ENCODE measurements at places on chromosomes 11 and 22. TPM values are rescaled to one million over a fixed set of nuclear protein-coding genes. Genes with fewer than 3 reads are reported as not detected.
A peak's percentile ranks its signal among the peaks of the same experiment; 100 is the strongest.

CHRNA10 gene
- 0.60 TPM for total RNA-seq

CDON gene
- 0.65 TPM for total RNA-seq

DNA sequence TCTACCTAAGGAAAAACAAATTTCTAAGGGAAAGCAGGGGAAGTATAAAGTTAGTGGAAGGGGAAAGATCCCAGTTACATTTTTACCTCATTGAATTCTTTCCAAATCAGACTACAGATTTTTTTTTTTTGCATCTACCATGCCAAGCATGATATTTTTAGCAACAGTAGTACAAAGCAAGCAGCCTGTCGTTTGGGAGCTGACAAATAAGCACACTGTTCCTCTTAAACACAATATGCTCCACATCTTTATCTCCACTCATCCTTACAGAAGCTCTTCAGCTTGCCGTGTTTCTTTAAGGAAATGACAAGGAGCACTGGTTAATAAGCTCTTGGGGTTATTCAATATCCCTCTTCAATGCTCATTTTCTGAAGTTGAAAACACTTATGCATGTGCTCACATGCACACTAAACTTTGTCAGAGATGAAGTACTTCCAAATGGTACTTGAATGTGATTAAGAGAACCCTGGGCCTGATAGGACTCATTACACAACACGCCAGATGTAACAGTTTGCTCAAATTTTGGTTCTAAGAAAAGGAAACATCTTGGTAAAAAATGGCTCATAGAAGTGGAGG, 53.8 kb downstream of the PAX6 start:
- DNase-seq, result no peak

GRCh38 chr22:46071451-46072109, 78.7 kb upstream of the PPARA start:
- peak; percentile 96 for DNase-seq

DNA sequence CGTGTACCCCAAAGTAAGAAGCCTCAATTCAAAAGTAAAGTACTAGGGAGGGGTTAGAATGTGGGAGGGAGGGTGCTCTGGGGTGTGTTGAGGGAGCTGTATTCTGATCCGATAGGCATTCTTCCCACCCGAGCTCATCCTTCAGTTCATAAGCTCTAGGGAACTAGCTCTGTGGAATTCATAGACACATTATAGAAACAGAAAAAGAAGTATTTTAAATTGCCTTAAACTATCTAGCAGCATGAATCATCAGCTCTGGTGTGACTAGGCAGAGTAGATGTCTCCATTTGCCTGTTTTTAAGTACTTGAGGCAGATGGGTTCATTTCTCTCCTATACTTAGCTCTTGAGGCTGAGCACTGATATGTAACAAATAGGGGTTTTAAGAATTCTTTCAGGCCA, 7.3 kb upstream of the SGSM3 start:
- no peak for DNase-seq

TPBGL gene
- not detected for total RNA-seq

ISX gene
- not detected for total RNA-seq

ZNF70 gene
- 1.3 TPM for total RNA-seq

- no peak for DNase-seq
Measured at GRCh38 chr22:24422102-24422665, 5.2 kb upstream of the ADORA2A start.

GRCh38 chr11:120091121-120091520, 46.8 kb downstream of the TRIM29 start:
- DNase-seq, result no peak

CNGA4 gene
- total RNA-seq, result not detected

- no peak for DNase-seq
Measured at GRCh38 chr11:86885311-86885710, 69.9 kb downstream of the FZD4 start.

P2RX6 gene
- total RNA-seq, result not detected

DNA sequence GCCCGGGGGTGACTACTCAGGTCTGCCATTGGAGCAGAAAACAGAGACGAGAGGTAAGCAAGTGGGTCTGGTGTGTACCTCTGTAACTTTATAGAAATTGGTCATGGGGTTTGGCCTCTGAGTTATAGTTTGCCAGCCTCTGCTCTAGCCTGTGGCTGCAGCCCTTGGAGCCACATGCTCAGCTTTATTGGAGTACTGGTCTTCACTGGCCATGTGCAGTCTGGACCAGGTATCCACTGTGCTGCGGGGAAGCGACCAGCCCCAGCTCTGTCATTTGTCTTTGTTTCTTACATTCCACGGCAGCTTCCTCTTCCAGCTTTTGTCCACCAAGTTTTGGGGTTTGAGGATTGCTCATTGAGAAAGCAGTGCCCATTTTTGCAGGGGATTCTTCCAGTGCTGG, 453.4 kb downstream of the TBC1D22A start:
- DNase-seq, result no peak

GRCh38 chr22:50035131-50035881, 22.7 kb upstream of the IL17REL start:
- no peak for DNase-seq

MOV10L1 gene
- total RNA-seq, result 22.7 TPM

GRCh38 chr11:1356007-1356435, 33.7 kb upstream of the BRSK2 start:
- DNase-seq, result no peak

ARHGEF17 gene
- 28.0 TPM for total RNA-seq

ROBO4 gene
- 272 TPM for total RNA-seq

TIMP3 gene
- 96.5 TPM for total RNA-seq

GRCh38 chr11:33362051-33362910, 105.1 kb downstream of the HIPK3 start:
- peak; percentile 61 for DNase-seq

DNA sequence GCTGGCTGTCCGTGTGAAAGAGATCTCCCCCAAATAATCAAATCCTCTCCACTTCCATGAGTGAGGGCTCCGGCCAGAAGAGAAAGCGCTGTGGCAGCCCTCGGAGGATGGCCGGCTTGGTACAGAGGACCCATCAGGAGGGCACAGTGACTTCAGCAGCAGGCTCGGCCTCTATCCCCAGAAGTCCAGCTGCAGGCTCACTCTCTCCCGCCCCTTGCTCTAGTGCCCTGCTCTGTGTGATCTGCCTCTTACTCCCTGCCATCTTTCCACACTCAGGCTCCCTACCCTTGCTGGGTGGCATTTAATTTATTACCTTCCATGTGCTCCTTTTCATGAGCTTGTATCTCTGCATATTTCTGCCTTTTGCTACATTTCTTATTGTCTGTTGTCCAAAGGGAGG, 129.7 kb downstream of the SPATA19 start:
- no peak for DNase-seq

PRODH gene
- total RNA-seq, result not detected

DNA sequence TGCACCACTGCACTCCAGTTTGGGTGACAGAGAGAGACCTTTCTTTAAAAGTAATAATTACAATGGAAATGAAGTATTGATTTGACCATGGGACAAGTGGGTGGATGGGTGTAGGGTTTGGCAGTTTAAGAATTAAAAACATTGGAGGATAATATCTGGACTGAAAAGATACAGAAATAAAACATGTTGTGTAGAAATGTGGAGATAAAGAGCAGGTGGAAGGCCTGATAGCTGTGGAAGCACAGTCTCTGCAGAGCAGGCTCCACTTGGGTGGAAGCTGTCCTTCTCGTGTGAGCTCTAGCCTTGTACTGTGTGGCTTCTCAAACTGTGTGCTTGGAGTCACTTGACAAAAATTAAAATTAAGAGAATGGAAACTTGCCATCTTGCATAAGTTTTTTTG, 25.6 kb downstream of the APLP2 start:
- no peak for DNase-seq

GRCh38 chr11:76160856-76161255, 45.4 kb downstream of the WNT11 start:
- no peak for DNase-seq

GRCh38 chr11:48261600-48261999, 2.1 kb upstream of the OR4X1 start:
- no peak for DNase-seq

GRCh38 chr11:103961010-103961409, 75.4 kb upstream of the DDI1 start:
- no peak for DNase-seq

DNA sequence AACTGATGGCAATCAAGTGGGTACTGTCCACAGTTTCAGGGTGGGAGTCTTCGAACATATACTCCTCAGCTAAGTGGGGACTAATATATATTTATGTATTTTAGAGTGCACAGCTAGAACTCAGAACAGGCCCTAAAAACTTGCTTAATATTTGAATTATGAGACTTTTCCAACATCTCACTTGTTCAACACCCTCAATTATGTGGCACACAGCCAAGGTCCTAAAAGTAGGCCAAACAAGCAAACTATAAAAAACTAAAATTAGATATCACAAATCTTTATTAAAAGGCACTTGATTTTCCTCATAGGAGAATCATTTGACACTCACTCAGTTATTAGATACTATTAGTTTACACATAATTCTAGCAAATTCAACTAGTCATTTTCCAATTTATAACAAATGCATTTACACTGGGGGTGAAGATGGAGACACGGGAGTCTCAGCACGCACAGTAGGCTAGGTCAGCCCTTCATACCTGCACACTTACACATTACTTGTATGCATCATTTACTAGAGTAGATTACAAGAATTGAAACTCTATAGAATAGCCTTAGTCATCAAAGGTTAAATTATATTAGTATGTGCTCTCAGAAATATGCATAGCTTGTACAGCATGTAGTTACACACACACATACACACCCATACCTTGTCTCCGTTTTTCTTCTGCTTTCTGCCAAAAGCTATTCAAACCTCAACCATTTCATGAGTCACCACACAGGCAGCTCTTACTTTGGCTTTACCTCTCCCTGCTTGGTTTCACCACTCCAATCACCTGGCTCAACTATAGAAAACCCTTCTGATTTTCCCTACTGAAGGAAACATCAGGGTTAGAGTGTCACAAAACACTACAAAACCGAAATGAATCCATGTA, 171.5 kb downstream of the SBF2 start:
- DNase-seq, result peak; percentile 30

GRCh38 chr22:31081963-31082605, 966 bp downstream of the SMTN start:
- no peak for DNase-seq

- DNase-seq, result no peak
Measured at GRCh38 chr11:69156235-69156639, 502 bp downstream of the SMIM38 start.
